ENCODE measurements at places on chromosomes 16 and 17.

- DNase-seq, result peak; percentile 74
These were observed 572 bp downstream of the PSMB6 start for GRCh38 chr17:4796552-4796920.

GRCh38 chr16:86424985-86425384 is 85.3 kb upstream of the FOXF1 start:
- DNase-seq, result no peak

GRCh38 chr17:39551879-39552278 is 55.8 kb downstream of the NEUROD2 start:
- peak; percentile 64 for DNase-seq

GRCh38 chr16:24208710-24209109 is 47.4 kb upstream of the CACNG3 start:
- no peak for DNase-seq
